Common myeloid progenitor, CD34-positive (primary cell): ENCODE measurements at places on chromosomes 7 and 10.

GRCh38 chr7:133124974-133125373 lies 43.1 kb upstream of the CHCHD3 start:
- no peak for DNase-seq

DNA sequence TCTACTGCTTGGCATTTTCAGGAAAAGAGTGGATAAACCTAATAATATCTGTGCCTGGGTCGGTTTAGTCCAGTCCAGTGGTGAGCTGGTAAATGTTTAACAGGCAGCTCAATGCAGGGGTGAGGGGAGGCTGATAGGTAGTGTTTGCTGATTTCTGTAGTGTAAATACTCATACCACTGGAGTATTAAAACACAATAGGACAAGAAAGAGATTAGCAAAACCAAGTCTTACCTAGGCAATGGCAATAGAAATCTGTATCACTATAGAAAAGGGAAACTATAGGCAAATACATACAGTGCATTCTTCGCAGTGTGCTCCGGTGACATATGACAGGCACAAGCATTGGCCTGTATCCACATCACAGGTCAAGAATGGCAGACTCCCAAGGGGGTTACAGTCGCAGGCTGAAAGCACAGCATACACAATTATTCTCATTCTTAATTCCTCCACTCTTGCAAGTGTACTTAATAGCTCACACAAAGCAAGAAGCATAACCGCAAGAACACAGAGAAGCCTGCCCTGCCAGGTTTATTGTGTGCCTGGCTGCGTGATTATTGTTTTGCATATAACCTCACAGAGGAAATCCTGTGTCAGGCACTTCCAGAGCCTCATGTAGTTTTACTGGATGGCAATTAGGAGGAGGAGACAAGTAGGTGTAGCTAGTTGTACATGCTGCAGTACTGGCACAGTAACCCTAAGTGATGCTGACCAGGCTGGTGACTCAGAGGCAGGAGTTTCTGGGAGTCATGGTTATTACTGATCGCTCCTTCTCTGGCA lies 35.0 kb downstream of the LAMB4 start:
- peak; percentile 7 for DNase-seq

- DNase-seq = no peak
These were observed 702.5 kb upstream of the LRRN3 start for GRCh38 chr7:110388457-110388856.

GRCh38 chr10:111034598-111035310 lies 42.1 kb upstream of the ADRA2A start:
- no peak for DNase-seq

DNA sequence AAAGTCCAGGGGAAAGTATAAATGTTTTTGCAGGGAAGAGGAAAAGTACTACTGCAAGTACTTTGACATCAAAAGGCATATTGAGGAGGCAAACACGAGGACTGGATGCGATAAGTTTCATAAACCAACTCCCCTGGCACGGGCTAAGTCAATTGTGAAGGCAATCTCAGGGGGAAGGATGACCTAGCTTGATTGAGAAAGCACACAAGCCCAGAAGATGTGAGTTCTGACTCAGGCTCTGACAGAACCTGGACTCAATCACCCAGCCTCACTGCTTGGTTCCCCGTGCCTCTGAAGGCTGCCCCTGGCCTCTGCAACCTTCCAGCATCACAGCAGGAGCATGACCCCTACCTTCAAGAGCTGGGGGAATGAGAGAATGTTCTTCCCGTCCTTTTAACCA lies 93.2 kb upstream of the ZNF438 start:
- DNase-seq = no peak

DNA sequence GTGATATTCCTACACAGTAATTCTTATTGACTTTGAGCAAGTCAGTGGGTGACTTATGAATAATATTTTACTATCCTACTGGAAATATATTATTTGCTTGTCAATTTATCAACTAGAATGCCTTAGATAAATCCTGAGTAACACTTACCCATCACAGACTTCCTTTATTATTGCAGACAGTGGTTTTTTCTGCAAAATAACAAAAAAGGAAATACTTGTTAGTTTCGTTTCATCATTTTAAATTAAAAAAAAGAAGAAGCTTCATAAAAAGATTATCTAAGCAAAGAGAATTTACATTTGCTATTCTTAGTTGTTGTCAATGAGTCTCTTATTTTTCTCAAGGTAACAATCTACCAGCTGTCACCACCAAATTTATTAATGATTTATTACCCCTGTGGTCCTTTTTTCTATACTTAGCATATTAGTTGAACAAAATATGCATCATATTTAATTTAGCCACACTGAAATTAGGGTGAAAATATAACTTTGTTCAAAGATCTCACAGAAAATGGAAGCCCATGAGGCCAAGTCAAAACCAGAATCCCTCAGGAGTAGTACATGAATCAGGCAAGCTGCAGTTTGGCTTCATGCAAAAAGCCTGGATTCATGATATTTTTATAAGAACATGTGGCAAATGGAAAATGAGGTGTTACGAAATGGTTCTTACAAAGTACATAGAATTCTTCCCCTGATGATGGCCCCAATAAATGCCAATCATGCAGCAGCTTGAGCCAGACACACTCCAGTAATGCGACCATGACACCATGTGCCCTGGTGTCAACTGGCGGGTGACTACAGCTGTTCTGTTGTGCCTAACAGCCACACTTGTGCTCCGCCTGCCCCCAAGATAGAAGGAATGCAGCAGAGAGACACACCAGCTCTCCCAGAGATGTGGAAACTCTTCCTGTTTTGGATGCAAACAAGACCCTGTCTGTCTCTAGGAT lies 132.6 kb downstream of the ELMO1 start:
- peak; percentile 41 for DNase-seq
